ENCODE measurements at places on chromosomes 2 and 18.

GRCh38 chr2:166240387-166241313 is 112.8 kb upstream of the SCN1A start:
- DNase-seq = no peak

GRCh38 chr2:96963316-96963715 is 23.1 kb downstream of the FAM178B start:
- no peak for DNase-seq

GRCh38 chr18:63158676-63159291 is 160.8 kb downstream of the BCL2 start:
- DNase-seq = no peak

DNA sequence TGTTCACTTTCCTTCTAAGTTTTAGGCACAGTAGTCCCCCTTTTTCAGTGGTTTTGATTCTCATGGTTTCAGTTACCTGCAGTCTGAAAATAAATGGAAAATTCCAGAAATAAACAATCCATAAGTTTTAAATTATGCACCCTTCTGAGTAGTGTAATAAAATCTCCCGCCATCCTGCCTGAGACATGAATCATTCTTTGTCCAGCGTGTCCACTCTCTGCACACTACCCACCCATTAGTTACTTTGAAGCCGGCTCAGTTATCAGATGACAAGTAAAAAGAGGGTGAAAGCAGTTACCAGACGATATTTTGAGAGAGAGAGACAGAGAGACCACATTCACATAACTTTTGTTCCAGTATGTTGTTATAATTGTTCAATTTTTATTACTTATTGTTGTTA is 400.5 kb downstream of the TMX3 start:
- no peak for DNase-seq

GRCh38 chr2:119174216-119174992 is 15.9 kb upstream of the C1QL2 start:
- DNase-seq = peak; percentile 69

GRCh38 chr2:37983719-37984118 is 58.6 kb downstream of the RMDN2 start:
- DNase-seq = no peak

DNA sequence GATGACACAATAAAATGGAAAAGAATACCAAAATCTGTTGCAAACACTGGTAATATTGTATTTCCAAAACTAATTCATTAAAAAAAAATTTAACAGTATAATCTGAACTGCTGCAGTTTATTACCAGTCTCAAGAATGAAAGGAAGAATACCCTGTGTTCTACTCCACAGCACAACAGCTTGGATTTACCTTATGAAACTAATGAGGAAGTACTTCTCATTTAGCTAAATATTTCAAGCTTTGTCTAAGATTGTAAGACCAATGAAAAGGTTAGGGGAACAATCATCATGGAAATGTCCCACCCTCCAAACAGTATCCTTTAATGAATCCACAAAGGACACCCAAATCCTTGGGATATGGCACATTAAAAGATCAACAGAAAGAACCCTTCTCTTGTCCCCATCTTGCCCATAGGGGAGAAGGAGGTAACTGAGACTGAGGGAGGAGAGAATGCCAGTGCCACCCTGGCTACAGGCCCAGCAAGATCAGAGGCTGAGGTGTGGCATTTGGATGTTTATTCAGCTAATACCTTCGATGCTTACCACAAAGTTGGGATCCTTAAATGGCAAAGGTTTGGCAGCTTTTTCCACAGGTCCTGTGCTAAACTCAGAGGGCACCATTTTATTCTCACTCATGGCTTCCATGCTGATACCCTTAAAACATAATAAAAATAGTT is 17.7 kb downstream of the INO80C start:
- no peak for DNase-seq

DNA sequence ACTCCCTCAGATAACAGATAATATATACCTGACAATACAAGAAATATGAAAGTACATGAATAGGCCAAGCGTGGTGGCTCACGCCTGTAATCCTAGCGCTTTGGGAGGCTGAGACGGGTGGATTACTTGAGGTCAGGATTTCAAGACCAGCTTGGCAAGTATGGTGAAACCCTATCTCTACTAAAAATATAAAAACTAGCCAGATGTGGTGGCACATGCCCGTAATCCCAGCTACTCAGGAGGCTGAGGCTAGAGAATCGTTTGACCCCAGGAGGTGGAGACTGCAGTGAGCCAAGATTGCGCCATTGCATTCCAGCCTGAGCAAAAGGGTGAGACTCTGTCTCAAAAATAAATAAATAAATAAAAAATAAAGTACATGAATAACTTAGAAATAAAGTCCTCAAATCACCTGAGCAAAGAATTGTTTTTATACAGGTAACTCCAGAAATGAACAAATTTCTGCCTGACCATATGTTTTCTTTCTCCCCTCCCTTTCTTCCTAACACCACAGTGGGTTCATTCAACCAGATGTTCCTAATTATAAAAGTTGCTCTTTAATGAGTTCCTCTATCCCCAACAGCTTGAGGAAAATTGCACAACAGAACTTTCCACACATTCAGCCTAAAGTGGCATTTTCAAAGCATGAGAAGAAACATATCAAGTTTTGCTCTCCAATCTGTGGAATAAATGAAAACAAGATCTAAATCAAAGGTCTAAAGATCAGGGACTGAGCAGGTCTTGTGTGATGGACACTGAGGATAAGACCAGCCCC is 33.6 kb upstream of the AP1S3 start:
- no peak for DNase-seq

DNA sequence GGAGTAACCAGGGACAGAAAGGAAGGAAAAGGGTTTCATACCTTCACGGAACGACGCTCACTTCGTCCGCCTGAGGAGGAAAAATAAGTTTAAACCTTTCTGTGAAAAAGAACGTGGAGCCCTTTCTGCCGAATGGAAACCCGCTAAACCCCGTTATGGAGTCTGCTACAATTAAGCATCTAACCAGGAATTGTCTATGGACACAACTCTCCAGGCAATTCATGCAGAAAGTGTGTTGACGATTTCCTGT is 528 bp upstream of the PPP4R3B start:
- no peak for DNase-seq

DNA sequence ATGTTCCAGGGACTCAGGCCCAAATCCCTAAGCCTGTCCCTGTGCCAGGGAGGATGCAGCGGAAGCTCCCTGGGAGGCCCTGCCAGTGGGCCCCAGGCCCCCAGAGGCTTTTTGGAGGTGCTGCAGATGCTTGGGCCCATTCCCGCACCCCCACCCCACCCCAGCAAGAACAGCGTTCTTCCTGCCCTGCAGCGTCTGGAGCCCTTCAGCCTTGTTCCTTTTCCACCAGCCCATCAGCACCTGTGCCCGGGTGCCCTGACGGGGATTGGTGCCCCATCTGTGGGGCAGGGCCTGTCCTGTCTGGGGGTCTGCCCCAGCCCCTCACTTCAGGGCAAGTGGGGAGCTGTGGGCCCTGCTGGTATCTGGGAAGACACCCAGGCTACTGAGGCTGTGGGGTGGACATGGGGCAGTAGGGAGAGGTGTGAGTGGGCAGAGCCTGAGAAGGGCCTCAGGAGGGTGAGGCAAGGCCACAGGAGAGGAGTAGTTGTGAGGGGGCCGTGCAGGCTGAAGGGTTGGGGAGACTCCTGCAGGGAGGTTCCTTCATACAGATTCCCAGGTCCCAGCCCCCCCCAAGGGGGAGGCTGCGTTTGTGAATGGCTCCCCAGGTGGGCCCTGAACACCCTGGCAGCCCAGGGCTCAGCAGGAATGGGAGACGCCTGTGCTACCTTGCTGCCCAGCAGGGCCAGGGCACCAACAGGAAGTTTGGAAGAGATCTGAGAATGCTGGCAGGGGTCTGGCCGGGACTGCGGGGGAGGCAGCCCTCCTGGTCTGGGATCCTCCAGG is 2.4 kb downstream of the RNPEPL1 start:
- DNase-seq = no peak

DNA sequence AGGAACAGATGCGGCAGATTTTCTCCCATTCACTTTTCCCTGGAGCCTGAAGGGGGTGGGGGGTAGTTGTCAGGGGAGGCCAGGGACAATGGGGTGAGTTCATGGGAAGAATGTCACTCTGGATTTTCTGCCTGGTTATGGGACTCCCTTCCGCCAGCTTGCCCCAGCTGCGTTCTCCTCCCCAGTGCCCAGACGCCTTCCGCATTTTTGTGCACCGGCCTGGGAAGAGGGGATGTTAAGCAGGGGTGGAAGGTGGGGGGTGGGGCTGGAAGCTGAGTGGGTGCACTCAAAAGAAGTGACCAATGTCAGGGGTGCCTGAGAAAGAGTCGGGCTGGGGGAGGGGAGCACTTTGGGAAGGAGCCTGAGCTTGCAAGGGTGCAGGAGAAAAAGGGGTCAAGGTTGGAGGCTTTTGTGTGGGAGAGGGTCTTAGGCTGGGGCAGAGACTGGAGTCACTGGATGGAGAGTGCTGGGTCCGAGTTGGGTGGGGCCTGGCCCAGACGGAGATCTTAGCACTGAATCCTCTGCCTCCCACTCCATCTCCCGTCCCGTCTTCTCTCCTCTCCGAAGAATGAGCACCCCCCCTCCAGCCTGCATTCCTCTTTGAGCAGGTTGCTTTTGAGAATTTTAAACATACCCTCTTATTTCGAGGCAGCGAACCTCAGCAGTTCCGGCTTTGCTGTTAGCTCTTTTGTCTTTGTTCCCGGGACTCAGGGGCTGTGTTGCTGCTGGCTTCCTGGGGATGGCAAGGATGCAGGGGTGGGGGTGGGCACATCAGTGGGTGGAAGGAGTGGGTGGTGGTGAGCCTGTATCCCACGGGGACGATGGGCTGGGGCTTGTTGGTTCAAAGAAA is 2.7 kb downstream of the IGFBP2 start:
- DNase-seq = no peak

GRCh38 chr2:181546086-181546485 is 88.9 kb downstream of the ITGA4 start:
- no peak for DNase-seq

DNA sequence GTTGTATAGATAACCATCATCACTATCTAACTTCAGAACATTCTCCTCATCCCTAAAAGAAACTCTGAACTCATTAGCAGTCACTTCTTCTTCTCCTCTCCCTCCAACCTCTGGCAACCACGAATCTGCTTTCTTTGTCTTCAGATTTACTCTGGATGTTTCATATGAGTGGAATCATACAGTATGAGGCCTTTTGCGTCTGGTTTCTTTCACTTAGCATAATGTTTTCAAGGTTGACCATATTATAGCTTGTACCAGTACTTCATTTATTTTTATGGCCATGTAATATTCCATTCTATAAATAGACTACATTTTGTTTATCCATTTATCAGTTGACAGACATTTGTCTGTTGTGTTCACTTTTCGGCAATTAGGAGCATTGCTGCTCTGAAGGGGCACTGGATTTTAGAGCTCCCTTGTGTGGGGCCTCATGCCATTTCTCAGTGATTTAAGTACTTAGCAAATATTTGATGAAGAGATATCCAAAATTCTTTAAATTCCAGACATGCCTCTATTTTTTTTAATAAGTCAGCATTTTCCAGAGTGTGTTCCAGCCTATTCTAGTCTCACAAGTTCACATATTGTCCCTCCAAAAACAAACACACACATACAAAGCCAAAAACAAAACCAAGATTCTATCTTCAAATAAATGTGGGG is 22.5 kb upstream of the MAP3K20 start:
- DNase-seq = no peak

GRCh38 chr18:10374195-10374594 is 80.2 kb upstream of the APCDD1 start:
- no peak for DNase-seq

- DNase-seq = no peak
These were observed 11.8 kb downstream of the DSC3 start for GRCh38 chr18:31030574-31031278.

DNA sequence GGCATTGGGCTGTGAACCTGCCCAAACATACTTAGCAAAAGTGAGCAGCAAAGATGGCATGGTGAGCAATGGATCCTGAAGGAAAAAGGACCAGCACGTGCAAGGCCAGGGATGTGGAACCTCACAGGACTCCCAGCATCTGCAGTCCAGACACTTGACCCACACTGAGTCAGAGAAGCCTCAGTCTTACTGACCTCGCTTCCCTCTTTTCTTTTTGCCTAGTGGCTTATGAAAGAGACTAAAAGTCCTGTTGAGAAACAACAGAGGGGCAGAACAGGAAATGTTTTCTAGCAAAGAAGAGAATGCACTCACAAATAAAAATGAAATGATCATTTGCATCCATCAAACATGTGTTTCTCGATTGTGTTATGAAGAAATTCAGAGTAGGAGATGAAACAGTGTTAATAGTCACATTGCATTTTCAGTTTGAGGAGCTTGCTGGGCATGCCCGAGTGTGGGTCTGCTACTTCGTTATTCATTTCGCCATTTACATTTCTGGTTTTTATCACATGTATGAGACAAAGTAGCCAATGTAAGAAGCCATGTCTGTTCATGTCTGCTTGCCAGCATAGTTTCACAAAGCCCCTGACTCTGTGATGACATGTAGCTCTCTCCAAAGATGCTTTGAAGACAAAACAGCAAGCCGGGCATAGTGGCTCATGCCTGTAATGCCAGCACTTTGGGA is 118.4 kb downstream of the INO80D start:
- no peak for DNase-seq

GRCh38 chr18:26902291-26902690 is 36.8 kb upstream of the AQP4 start:
- DNase-seq = no peak

GRCh38 chr2:30078521-30078920 is 68.3 kb upstream of the YPEL5 start:
- no peak for DNase-seq

- DNase-seq = no peak
These were observed 328 bp upstream of the PASK start for GRCh38 chr2:241149675-241149924.

DNA sequence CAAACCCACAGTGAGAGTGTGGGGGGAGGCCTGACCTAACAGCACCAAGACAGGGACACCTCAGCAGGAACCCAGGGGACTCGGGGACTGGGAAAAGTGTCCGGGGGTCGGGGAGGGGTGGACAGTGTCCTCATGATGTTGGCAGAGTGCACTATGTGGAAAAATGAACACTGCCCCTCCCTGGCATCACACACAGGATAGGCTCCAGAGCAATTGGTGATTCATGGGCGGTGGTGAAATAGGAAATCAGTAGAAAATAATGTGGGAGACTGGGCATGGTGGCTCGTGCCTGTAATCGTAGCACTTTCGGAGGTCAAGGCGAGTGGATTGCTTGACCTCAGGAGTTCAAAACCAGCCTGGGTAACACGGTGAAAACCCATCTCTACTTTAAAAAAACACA is 3.6 kb upstream of the ANO7 start:
- DNase-seq = no peak

GRCh38 chr2:241615041-241615440 is 21.9 kb downstream of the THAP4 start:
- DNase-seq = no peak

DNA sequence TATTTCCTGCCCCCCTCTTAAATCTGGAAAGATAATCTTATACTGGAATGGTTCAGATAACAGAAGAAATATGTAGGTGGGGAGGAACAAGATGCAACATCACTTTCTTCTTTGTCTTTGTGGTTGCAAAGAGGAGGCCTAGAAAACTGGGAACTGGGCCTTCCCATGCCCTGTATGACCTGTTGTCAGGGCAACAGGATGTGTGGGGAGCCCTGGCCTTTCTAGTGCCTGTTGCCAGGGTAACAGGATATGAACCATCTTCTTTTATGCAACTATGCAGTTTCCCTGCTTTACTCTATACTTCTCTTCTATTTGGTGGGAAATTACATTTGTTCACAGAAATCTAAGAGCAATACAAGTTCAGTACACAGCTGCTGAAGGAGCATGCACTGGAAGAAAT is 79.8 kb upstream of the PDE1A start:
- no peak for DNase-seq

GRCh38 chr2:173239644-173240043 is 115.0 kb upstream of the CDCA7 start:
- DNase-seq = peak; percentile 63

- no peak for DNase-seq
These were observed 56.9 kb upstream of the LHCGR start for GRCh38 chr2:48812416-48812815.

- DNase-seq = no peak
These were observed 120.2 kb downstream of the LPIN1 start for GRCh38 chr2:11866358-11867335.
